SK-N-SH treated with all-trans-retinoic acid at 6 μM for 48 hours (cell line): ENCODE measurements at places on chromosomes 6 and 20.

GRCh38 chr6:98669371-98669770 lies 165.0 kb upstream of the POU3F2 start:
- ATAC-seq: no peak

GRCh38 chr6:4923081-4923480 lies 80.8 kb downstream of the RPP40 start:
- ATAC-seq: no peak

- ATAC-seq: no peak
These were observed 19.0 kb downstream of the ETV7 start for GRCh38 chr6:36368421-36368820.

GRCh38 chr20:42604998-42605956 lies 584.4 kb downstream of the PTPRT start:
- ATAC-seq: no peak

GRCh38 chr6:32178547-32179440 lies 589 bp downstream of the RNF5 start:
- no peak for ATAC-seq

GRCh38 chr6:23905133-23905815 lies 220.7 kb upstream of the NRSN1 start:
- ATAC-seq: no peak

DNA sequence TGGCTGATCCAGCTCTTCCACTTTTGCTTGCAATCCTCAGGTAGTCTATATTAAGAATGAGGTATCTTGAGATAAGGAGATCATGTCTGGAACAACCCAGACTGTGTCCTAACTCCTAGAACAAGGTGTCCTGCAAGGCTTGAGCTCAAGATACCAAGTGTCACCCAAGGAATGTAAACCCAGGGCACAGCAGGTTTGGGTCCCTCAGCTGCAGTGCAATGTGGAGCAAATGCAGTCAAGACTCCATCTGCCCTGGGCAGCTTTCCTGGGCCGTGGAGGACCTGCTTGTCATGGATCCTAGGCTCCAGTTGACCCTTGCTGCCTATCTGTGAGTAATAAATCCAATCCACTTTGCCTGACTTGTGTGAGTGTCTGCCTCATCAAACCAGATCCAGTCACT lies 166.1 kb downstream of the OTOR start:
- no peak for ATAC-seq

DNA sequence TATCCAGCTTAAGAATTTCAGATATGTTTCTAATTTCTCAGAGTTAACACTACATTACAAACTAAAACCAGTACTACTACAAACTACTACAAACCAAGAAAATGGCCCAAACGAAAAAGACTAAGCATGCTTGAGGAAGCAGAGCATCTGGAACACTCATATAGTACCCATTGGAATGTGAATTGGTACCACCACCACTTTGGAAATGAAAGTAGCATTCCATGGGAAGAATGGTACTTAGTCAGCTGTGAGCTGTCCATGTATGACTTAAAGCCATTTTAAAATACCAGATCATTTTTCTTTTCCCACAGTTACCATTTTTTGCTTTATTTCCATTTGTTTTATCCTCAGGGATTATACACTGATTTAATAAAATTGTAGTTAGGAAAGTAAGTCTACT lies 30.5 kb downstream of the FBXO9 start:
- no peak for ATAC-seq

DNA sequence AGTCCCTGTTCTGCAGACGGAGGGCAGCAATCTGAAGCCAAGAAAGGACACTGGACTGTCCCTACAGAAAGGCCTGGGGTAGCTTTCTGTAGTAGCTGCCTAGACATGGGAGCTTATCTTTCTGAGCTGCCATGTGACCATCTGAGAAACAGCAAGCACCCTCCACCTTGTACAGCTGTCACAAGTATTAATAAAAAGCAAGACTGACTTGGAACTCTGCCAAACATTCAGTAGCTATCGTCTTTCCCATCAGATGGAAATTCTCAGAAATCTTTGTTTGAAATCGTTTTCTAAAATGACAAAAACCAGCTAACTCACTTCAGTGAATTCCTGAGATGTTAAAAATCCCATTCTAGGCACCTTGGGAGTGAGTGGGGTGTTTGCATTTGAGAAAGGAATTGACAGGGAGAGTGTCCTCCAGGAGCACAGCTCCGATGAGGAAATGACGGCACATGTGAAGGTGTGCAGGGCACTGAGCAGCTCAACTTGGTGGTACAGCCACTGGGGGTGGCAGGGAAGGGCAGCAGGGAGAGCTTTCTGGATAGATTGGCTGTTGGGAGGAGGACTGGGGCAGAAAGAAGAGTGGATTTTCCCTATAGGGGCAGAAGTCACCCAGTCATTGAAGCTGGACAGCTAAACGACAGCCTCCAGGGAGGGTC lies 24.5 kb downstream of the ACSS1 start:
- ATAC-seq: no peak; the same call in 2 of the 3 replicates

DNA sequence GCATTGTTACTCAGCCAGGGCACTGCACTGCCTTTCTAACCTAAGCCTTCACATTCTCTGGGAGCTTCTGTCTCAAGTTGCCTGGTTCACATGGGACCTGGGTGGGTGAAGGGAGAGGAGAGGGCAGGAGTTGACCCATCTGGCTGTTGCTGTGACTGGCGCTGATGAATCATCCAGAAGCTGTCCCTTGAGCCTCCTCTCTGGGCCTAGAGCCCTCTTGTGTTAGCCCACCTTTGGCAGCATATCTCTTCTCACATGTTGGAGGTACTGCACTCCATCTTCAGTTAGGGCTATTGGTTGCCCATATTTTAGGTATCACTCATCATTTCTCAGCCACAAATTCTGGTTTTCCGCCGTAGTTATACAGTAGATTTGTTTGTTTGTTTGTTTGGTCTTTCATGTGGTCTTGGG lies 19.8 kb downstream of the XRN2 start:
- ATAC-seq: no peak; the same call in 2 of the 3 replicates

DNA sequence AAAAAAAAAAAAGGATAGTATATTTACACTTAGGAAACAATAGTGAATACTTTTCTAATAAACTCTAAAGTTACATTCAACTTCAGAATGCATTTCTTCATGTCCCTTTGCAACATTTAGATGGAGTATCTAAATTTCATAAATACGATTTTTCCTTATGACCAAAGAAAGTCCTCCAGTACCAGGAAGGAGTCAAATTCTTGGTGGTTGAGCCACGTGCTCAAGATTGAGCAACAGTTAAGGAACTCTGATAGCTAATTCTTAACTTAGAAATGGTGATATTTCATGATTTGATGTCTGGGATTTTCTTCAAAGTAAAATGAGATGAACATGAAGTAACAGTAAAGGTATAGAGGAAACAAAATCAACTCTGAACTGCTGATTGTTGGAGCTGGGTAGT lies 92.7 kb downstream of the SASH1 start:
- ATAC-seq: no peak

DNA sequence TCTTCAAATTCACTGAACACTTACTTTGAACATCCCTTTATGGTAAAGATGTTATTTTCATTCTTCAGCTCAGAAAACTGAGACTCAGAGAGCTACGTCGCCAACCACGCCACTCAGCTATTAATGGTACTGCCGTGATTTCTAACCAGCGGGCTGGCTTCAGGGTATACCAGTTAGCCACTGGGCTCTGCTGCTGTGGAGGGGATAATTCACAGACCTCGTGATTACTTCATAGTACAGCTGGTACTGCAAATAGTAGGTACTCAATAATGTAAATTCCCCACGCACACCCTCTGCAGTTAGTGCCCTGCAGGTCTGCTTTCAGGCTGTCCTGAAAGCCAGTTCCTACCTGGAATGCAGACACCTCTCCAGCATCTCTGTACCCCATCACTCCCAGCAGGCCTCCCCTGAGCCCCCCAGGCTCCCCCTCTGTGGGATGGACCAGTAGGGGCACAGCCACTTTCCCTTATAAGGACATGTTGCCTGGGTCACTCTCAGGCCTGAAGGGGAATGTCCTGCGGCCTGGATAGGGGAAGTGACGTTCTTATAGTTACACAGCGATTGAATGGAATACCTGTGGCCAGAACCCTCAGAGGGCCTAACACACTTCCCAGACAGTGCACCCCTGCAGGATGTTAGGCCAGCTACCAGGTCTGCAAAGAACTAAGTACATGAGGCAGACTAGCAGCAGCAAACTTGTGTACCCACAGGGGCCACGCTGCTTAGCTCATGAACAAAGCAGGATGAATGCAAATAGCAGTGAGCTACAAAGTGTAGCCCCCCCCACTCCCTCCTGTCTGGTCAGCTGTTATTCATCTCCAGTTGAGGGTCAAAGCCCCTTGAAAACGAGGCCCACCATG lies 1.3 kb upstream of the OCSTAMP start:
- no peak for ATAC-seq

DNA sequence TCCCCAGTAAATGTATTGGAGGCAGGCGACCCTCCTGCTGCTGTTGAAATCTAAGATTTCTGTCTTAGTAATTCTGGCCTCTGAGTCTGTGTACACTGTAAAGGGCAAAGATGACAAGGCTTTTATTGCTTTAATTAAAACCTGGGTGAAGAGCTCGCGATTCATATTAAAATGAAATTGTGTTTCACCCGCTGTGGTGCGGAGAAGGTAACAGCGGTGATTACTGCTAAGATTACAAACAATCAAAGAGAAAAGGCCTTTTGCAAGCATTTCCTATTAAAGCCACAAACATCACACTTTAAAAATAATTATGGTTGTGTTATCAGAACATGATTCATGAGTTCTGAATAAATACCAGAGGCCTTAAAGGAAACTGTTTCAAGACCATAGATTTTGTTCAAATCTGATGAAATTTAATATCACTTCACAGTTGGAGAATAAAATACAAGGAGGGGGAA lies 69.3 kb downstream of the TOX2 start:
- no peak for ATAC-seq

GRCh38 chr6:8260610-8261009 lies 158.3 kb upstream of the EEF1E1 start:
- no peak for ATAC-seq

- ATAC-seq: no peak; the same call in 2 of the 3 replicates
These were observed 102.4 kb downstream of the F13A1 start for GRCh38 chr6:6217855-6218758.

DNA sequence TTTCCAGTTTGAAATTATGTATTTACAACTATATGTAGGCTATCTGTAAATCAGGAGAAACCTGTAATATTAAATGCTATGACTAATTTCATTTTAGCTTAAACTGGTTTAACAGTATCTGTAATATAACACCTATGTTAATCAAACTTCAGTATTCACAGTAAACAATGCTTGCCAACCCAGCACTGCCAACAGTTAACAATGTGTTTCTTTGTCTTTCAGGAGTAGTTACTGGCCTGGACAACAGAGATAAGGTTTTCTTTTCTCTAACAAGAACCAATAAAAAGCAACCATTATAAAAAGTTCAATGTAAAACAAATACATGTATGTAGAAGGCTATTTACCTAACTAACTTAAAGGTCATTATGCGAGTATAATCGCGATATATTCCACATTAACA lies 158.8 kb downstream of the CDK19 start:
- ATAC-seq: no peak

GRCh38 chr20:49381558-49382493 lies 100.6 kb downstream of the KCNB1 start:
- peak; percentile 65 for ATAC-seq

DNA sequence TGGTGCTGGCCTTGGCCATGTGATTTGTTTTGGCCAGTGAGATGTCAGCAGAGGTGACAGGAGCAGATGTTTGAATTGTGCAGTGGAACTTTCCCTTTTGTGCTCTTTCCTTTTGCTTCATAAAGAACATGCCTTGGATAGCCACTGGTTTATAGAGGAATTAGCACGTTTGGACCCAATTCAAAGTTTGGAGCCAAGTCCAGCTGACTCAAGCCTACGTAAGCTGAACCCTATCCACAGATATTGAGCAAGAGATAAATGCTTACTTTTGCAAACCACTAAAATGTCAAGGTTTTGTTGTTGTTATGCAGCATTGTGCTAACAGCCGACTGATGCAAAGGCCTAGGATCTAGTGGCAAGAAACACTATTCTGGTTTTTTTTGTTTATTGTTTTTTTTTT lies 230.9 kb upstream of the CITED2 start:
- no peak for ATAC-seq

- ATAC-seq: no peak
These were observed 68.1 kb downstream of the PHF20 start for GRCh38 chr20:35839904-35840303.

DNA sequence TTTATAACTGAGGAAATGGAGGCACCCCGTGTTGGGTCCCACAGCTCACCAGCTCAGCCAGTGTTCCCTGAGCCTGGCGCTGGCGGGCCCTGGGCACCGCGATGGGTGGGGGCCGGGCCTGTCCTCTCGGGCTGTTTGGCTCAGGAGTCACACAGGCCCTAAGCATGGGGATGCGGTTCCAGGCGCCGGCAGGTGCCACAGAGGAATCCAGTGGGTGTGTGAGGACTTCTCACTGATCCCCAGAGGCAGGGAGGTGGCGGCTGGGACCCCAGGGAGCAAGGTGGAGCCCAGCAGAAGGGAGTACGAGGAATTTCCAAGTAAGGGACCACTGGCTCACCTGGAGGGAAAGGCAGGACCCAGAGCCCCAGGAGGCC lies 57.5 kb downstream of the IRF4 start:
- ATAC-seq: no peak

DNA sequence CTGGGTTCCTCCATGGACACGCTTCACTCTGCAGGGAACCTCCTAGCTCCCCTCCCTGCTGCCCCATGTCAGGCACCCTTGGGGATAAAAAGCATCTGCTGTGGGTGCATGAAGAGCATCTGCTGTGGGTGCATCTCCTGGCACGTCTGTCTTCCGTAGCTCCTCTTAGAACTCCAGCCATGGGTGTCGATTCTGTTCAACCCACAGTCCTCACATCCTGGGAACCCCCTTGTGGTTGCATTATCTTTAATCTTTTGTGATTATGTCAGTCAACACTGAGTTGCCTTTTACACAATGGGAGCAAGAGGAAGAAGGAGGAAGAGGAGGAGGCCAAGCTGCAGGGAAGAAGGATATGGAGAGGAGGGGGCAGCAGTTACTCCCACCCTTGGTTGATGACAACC lies 24.1 kb upstream of the CCR6 start:
- ATAC-seq: no peak

DNA sequence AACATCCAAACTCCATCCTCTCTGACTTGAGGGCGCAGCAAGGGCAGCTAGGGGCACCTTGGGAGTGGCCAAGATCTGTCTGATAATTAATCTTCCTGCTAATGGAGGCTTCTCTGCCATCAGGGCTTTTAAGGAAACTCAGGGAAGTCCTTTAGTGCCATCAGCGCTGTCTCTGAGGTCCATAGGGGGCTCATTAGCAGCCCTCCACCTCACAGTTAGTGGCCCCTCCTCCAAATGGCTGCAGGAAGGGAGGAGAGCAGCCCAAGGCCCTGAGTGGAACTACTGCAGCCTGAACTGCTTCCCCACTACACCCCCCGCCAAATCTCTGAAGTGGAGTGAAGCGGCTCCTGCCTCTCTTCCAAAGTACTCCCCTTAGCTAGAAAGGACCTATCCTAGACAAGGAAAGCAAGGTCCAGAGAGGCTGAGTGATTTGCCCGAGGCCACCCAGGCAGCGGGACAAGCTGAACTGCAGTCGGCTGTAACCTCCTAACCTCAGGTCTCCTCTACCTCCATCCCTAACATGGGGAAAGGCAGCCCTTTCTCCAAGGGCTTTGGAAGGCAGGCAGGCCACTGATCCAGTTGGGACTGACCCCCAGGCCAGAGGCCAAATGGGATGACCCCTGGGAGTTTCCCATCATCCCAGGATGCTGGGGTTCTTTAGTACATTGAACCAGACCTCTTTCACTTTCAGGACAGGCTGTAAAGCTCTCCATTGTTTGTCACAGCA lies 39.5 kb upstream of the ZFAND3 start:
- no peak for ATAC-seq

- ATAC-seq: peak; percentile 11; the same call in 2 of the 3 replicates
These were observed 380.0 kb downstream of the BTBD9 start for GRCh38 chr6:38259736-38260135.
